ENCODE measurements at places on chromosomes 1 and 21.

GRCh38 chr1:159318784-159319551, 16.8 kb downstream of the FCER1A start:
- DNase-seq: no peak

DNA sequence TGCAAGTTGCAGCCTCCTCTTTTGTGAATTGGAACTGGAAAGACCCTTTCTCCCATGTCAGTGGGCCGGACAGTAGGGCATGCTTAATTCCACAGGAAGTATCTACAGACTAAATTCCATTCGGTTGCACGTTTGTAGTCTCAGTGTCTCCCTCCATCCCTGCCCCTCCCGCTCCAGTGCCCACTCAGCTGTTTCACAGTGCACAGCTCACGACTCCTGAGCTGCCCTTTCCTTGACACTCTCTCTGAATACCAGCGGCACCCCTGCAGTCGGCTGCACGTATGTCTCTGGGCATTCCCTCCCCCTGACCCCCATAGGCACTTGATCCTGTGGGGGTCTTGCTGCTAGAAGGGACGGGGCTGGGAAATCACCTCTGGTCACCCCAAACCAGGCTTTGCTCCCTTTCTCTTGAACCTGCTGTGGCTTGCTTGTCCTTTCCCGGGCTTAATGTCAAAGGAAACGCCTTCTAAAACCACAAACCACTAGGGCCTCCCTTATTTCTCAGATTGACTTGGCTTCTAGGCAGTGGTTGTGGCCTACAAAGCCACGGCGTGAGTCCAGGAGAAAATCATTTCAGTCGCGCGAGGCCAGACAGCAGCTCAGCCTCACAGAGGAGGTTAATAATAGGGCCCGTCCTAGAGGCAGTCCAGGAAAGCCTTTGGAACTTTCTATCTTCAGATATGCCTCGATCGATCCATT, 365.3 kb upstream of the PROX1 start:
- no peak for DNase-seq

DNA sequence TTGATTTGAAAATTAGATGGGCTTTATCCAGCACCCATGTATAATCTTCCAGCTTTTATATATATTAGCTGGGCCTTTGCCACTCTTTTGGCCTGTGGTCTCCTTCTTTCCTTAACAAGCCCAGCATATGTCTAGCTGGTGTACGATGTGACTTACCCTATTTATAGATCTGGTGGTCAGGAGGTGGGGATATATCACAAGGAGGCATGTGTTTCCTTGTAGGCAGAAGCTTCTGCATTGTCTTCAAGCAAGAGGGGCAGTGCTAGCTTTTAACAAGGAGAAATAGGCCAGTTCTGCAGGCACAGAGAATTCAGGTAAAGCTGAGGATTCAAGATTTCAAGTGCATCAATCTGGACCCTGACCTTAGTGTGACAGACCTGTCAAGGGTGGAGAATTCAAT, 38.0 kb upstream of the DNASE2B start:
- no peak for DNase-seq

DNA sequence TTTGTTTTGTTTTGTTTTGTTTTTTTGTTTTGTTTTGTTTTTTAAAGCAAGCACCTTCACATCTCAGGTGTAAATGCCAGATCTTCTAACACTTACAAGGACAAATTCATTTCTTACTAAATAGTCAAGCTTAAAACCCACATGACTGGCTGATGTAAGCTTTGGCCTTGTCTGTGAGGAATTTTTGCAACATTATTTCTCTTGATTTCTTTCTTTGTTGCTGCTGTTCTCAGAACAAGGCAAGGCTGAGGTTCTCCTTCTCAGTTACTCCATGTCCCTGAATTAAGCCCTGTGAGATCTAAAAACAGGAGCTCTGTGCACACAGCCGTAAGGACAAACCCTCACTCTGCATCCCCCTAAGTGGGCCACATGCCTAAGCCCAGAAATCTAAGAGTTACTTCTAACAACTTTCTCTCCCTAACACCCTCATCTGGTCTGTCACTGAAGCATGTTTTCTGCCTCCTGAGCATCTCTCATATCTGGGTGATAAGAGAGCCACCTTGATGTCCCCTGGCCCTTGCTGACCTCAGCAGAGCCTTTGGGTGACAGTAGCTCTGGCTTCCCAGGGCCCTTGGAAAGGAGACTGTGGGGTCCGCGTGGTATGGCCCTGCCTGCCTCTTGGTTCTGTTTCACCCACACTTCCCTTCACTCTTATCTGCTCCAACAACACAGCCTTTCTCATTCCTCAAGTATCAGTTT, 81.2 kb upstream of the HOOK1 start:
- no peak for DNase-seq

DNA sequence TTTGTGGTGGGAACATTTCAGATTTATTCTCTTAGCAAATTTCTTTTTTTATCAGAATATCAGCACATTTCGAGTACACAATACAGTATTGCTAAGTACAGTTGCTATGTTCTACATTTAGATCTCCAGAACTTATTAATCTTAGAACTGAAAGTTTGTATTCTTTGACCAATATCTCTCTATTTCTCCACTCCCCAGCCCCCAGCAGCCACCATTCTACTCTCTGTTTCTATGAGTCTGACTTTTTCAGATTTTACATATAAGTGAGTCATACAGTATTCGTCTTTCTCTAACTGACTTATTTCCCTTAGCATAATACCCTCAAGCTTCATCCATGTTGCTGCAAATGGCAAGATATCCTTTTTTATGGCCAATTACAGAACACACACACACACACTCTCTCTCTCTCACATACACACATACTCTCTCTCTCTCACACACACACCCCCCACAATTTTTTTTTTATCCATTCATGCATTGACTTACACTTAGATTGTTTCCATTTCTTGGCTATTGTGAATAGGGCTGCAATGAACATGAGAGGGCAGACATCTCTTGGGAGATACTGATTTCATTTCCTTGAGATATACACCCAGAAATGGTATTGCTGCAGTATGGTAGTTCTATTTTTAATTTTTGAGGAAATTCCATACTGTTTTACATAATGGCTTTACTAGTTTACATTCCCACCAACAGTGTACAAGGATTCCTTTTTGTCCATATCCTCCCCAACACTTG, 15.7 kb downstream of the RPTN start:
- DNase-seq: no peak

- DNase-seq: no peak
These were observed 119.7 kb upstream of the LMO4 start for GRCh38 chr1:87208931-87209330.

DNA sequence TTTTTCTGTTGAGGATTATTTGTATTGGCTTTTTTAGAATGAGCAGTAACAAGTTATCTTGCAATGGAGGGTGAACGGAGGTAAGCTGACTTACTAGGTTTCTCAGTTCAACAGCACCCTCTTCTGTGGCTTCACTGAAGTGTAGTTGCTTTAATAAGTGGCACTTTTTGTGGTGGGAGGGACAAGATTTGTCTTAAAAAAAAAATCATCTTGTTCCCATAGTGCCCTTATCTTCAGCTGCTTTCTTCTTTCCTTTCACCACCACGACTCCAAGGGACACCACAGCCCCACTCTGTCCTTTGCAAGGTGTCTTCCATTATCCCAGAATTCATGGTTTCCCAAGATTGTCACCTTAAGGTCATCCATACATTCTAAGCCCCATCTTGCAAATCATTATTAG, 92.9 kb downstream of the PIGK start:
- peak; percentile 15 for DNase-seq

DNA sequence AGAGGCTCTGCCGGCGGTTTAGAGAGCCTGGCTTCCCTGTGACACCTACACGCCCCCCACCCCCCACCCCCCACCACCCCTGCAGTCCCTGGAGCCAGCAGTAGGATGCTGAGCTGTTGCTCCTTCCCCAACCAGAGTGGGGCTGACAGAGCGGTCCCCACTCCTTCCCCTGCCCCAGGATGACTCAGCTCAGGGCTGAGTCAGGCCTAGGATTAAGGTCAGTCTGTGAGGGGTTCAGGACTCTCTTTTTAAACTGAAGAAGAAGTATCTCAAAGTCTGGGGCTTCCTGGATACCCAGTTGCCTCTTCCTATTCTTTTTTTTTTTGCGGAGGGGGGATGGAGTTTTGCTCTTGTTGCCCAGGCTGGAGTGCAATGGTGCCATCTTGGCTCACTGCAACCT, 19.1 kb downstream of the DMBX1 start:
- DNase-seq: no peak

DNA sequence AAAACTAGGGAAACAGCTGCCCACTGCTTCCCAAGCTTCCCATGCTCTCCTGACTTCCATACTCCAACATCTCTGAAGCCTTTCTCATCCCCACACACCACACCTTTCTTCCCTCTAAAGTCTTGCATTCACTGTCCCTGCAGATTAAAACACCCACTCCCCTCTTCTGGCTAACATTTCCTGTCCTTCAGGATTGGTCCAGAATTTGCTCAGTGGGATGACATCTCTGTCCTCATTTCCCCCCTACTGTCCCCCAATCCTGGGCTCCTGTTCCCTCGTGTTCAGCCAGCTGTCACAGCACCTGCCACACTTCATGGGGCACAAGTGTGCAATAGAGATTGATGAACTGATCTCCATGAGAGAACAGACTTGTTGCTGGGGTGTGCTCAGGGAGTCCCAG, 82.7 kb downstream of the KCND3 start:
- DNase-seq: no peak

DNA sequence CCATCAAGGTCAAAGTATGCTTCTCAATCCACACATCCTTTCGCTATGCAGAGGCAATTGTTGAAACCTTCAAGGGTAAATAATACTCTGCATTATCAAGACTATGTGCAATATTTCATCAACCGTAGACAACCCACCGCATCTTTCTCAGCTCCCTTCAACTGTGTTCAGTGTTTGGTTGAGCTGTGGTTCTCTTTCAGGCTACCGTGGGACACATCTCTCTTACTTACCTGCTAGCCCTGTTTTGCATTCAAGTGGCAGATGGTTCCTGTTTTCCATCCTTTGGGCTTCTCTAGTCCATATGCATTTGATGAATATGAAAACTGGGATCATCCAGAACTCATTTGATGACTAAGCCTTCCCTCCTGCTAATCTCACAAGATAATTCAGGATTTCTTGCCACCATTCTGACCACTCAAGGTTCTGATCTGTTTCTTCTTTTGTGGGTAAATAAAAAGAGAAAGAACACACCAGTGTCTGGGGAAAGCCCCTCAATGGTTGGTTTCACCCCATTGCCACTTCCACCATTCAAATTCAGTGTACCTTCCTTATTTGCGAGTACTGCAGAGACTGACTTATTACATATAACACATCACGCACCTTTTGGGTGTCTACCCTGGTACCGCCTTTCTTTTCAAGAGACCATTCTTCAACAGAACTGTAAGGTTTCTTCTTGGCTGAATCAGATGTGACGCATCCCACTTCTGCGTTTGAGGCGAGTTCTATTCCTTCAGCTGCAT, 61.7 kb downstream of the BACE2 start:
- DNase-seq: no peak

GRCh38 chr1:158035014-158035413, 41.6 kb downstream of the KIRREL1 start:
- DNase-seq: no peak

- DNase-seq: no peak
These were observed 30.1 kb downstream of the RHOU start for GRCh38 chr1:228765168-228765946.

GRCh38 chr1:150968491-150968890, 6.1 kb downstream of the CERS2 start:
- no peak for DNase-seq

DNA sequence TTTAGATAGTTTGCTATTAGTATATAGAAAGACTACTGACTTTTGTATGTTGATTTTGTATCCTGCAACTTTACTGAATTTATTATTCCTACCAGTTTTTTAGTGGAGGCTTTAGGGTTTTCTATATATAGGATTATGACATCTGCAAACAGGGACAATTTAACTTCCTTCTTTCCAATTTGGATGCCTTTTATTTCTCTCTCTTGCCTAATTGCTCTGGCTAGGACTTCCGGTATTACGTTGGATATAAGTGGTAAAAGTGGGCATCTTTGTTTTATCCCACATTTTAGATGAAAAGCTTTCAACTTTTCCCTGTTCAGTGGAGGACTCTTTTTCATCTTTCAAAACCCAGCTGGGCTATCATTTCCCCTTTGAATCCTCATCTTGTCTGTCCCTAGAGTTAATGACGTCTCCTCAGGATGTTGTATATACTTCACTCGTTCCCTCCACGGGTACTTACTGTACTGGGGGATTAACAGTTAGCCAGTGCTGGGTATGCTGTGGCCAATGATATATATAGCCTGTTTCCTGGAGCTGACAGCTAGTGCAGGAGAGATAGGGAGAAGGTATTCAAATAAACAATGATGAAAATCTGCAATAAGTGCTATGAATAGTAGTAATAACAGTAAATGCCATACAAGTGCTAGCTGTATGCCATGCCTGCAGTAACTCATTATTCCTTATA, 9.8 kb downstream of the ACOT11 start:
- DNase-seq: no peak

- no peak for DNase-seq
These were observed 4.7 kb downstream of the SORT1 start for GRCh38 chr1:109392788-109393616.

All from hepatic stellate cell (primary cell).